ENCODE measurements at places on chromosomes 4 and X.
A peak's percentile ranks its signal among the peaks of the same experiment; 100 is the strongest.

DNA sequence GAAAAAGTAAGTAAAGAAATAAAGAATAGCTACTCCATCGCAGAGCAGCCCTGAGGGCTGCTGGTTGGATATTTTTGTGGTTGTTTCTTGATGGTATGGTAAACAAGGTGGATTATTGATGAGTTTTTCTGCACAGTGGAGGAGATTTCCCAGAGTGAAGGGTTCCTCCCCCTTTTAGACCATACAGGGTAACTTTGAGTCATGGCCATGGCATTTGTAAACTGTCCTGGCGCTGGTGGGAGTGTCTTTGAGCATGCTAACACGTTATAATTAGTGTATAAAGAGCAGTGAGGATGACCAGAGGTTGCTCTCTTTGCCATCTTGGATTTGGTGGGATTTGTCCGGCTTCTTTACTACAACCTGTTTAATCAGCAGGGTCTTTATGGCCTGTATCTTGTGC, 128.2 kb downstream of the ASMT start:
- DNase-seq = no peak

- DNase-seq = no peak
Observed at GRCh38 chrX:38494239-38494823, 67.0 kb upstream of the TSPAN7 start.

- no peak for DNase-seq
Observed at GRCh38 chr4:109025471-109026076, 262.7 kb upstream of the ETNPPL start.

DNA sequence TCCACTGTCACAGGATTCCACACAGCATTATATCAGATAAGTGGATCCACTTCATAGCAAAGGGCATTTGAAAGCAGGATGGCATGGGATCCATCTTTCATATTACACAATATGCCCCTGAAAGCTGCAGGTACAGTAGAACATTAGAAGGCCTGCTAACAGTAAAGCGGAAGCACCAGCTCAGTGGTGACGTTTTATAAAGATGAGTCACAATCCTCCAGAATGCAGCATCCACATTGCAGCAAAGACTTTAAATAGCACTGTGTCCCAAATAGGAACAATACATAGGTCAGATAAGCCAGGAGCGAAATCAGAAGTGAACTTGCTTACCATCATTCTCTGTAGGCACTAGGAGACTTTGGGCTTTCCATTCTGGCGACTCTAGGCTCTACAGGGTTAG, 609.5 kb upstream of the FAT1 start:
- DNase-seq = no peak

DNA sequence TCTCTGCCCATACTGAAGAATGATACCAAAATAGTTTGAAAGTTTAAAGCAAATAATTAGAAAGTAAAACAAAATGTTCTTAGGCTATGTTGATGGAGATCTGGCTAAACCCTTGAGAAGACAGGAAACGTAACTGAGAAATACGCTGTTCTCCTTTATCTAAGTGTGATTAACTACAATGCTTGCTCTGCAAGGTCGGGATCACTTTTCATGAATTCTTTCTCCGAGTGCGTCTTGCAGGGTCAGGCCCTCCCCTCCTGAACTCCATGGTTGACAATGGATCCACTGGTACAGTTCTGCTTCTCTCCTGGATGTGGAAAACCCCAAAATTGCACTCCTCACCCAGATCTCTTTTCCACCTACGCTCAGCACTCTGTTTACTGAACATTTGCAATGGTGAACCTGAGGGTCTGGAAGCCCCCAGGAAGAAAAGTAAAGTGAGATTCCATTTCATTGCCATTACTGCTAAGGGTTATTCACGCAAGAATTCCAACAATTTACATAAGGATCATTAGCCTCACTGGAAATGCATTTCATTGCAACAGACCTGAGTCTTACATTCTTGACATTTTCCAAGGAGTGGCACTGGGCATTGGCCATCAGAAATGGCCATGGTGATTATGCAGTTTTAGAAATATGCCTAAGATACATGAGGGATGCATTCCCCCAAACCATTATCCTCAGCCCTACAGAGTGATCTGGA, 24.6 kb upstream of the WWC2 start:
- no peak for DNase-seq

DNA sequence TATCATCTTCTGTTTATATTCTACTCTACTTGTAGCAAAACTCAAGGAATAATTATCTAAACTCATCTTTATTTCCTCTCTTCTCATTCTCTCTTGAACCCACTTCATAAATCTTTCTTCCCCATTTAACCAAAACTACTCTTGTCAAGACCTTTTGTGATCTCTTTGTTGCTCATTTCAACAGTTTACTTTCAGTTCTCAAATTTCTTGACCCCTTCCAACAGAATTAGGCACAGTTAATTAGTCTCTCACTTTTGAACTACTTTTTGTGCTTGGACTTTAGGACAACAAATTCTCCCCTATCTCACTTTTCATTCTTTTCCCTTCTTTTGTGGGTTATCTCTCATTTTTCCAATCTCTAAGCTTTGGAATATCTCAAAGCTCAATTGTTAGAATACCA, 27.4 kb upstream of the CAMK2D start:
- DNase-seq = peak; percentile 51

- DNase-seq = no peak
Observed at GRCh38 chr4:4559596-4559995, 17.7 kb upstream of the STX18 start.

- DNase-seq = no peak
Observed at GRCh38 chrX:72001471-72001870, 90.8 kb downstream of the NHSL2 start.

- DNase-seq = no peak
Observed at GRCh38 chrX:57138674-57139073, 1.5 kb upstream of the SPIN2A start.

DNA sequence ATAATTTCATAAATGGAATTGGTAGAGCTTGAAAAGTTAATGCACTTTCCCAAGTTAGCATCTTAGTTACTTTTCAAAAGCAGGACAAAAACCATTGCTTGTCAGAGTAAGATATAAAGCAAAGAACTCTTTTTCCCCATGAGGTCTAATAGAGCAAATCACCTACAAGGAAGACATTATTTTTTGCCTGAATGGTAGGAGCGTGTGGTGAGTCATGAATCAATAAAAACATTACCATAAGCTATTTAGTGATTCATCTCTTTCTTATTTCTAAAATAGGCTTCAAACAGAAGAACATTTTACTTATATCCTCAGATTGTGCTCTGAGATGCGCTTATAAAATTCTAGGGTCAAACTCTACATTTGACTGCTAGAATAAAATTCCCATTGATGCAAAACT, 109.4 kb upstream of the GPRIN3 start:
- DNase-seq = no peak

- DNase-seq = no peak
Observed at GRCh38 chr4:100041646-100042045, 91.6 kb upstream of the H2AZ1 start.

DNA sequence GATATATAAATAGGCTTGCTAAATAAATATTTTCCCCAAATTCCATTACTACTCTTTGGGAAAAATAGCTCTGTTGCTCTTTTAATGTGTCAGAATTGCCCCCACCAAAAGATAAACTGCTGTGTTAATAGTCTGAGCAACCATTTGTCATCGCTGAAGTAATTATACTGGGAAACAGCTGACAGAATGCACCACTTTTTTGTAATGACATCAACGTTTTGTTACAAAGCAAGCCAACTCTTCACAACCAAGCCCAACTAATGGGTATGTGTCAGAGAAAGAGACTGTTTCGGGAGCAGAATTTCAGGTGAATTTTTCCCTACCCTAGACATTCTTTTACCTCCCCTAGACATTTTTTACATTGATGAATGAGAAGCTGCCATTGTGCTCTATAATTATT, 405.0 kb upstream of the MAGEB18 start:
- DNase-seq = no peak

- DNase-seq = no peak
Observed at GRCh38 chr4:118307643-118308042, 45.2 kb downstream of the PRSS12 start.

DNA sequence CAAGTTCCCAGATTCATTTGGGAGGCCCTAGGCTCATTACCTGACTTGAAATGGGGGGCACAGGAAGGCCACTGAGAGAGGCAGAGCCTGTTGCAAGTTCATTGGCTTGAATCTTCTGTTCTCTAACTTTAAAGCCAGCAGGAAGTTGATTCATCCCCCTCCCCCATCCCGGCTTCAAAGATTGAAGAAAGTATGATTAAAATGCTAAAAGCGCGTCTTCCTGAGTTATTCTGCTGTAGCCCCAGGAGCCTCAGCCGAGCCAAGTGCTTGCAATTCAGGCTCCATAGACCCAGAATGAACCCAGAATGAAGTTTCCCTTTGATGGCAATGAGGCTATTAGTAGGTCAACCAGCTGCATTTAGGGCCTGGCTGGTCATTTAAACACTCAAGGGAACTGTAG, 14.7 kb downstream of the CHST7 start:
- DNase-seq = no peak

DNA sequence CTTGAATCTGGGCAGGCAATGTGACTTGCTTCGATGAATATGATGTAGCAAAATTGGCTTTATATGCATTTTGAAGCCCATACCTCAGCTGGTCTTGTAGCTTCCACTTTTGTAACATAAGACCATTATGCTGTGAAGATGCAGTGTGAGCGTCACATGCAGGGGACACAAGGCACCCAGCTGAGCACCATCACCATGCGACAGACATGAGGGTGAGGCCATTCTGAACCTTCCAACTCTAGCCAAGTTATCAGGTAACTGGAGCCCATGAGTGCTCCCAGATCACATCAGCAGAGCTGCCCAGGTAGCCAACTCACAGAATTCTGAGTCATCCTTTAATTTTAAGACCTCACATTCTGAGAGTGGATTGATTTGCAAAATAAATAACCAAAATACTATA, 705.9 kb downstream of the FSTL5 start:
- no peak for DNase-seq

GRCh38 chr4:6204098-6204497, 3.7 kb upstream of the JAKMIP1 start:
- no peak for DNase-seq

DNA sequence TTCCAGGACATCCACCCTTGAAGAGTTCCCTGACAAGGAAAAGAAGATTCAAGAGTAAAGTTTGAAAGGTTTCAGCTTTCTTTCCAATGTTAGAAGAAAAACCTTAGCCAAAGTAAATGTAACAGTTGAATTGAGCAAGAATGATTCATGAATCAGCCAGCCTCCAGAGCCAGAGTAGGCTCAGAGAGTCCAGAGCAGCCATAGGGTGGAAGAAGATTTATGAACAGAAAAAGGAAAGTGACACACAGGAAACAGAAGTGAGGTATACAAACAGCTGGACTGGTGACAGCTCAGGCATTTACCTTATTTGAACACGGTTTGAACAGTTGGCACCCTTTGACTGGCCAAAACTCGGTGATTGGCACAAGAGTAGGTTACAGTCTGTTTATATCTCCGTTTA, 63.2 kb downstream of the QDPR start:
- DNase-seq = peak; percentile 21

DNA sequence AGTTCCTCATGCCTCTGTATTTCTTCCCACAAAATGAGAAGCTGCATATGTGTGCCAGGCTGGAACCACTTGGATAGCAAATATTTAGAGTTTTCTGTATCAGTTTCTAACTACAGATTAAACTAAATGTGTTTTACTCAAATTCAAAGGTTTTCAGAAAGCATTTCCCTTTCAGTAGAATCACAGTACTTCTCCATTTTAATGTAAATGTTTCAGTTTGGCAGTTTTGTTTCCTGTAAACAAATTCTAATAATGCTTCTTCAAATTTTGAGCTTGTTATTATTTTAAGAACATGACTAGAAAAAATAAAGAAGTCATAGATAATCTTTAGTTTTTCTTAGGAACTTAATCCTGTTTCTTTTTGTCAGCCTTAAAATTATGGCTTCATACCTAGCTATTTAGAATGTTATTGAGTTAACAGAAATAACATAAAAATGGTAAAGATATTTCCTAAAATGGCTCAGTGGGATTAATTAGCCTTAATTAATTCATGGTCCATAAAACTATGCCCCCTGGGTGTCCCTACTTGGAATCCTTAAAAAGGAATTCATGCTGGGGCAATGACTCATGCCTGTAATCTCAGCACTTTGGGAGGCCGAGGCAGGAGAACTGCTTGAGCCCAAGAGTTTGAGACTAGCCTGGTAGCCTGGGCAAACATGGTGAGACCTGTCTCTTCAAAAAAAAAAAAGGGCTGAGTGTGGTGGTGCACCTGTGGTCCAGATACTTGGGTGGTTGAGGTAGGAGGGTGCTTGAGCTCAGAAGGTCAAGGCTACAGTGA, 83.8 kb upstream of the GPR34 start:
- peak; percentile 43 for DNase-seq

DNA sequence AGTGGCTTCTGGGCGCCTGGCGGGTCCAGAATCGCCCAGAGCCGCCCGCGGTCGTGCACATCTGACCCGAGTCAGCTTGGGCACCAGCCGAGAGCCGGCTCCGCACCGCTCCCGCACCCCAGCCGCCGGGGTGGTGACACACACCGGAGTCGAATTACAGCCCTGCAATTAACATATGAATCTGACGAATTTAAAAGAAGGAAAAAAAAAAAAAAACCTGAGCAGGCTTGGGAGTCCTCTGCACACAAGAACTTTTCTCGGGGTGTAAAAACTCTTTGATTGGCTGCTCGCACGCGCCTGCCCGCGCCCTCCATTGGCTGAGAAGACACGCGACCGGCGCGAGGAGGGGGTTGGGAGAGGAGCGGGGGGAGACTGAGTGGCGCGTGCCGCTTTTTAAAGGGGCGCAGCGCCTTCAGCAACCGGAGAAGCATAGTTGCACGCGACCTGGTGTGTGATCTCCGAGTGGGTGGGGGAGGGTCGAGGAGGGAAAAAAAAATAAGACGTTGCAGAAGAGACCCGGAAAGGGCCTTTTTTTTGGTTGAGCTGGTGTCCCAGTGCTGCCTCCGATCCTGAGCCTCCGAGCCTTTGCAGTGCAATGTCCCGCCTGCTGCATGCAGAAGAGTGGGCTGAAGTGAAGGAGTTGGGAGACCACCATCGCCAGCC, at the start of gene ATOH1:
Gene ATOH1 (plus strand): TSS at position 422 of the 663 bp plus-strand sequence. CDS start 174 bp downstream, at position 596.
- DNase-seq = peak; percentile 6

DNA sequence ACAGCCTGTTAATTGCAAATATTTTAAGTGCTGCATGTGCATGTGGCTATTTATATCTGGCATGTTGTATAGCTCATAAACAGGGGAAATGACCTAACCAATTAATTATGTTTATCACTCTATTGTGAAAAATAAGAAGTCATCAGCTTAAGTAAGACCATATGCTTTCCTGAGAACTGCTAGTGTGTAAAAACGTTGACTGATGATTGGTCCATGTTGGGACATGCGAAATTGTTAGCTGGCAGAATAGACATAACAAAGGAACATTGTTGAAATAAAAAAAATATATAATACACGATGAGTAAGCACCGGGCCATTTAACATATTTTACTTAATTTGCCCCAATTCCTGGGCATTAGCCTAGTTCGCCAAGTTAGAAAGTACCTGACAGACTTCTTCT, 207.5 kb downstream of the ANK2 start:
- DNase-seq = no peak

Data from suppressor macrophage treated with lipopolysaccharide for 4 hours (primary cell).